ENCODE measurements at places on chromosomes 5 and 9. TPM values are rescaled to one million over a fixed set of nuclear protein-coding genes. Genes with fewer than 3 reads are reported as not detected.
A peak's percentile ranks its signal among the peaks of the same experiment; 100 is the strongest.

The UIMC1 gene
- total RNA-seq = 24.1 TPM

DNA sequence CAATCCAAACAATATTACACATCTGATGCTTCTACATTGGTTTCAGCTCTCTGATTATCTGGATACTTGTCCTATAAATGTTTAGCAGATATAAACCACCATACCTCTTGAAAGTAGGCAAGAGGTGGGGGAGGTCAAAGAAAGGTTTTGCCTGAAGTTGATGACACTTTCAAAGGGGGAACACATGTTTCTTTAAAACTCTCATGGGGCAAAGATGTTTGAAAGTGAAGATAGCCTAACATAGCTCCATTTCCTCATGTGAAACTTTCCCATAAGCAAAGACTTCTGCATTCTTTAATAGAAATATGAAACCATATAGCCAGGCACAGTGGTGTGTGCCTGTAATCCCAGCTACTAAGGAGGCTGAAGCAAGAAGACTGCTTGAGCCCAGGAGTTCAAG, 62.1 kb downstream of the CETN3 start:
- H3K4me1 ChIP-seq = no peaks in the 10 kb centered on the region
- H3K4me3 ChIP-seq = no peak overlapping the region
- H3K27me3 ChIP-seq = no peaks in the 10 kb centered on the region
- DNase-seq = no peak

DNA sequence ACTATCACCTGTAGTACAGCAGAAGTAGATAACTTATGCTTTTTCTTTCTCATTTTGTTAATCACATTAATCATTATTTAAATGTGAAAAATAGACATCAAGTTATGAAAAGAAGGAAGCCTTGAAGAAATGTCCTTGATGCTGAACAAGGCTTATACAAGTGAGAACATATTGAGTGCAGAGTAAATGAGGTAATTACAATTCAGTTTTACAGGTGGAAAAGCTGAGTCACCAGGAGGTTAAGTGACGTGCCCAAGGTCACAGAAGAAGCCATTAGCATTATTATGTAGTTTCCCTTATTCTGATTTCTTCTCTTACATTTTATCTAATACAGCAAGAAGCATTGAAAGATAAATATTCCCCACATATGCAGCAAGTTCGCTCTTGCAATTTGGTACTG, 998.5 kb upstream of the CDH6 start:
- no peaks in the 10 kb centered on the region for H3K27me3 ChIP-seq
- H3K27ac ChIP-seq = no peak overlapping the region
- H3K4me3 ChIP-seq = no peak overlapping the region

The TMEM174 gene
- not detected for total RNA-seq

DNA sequence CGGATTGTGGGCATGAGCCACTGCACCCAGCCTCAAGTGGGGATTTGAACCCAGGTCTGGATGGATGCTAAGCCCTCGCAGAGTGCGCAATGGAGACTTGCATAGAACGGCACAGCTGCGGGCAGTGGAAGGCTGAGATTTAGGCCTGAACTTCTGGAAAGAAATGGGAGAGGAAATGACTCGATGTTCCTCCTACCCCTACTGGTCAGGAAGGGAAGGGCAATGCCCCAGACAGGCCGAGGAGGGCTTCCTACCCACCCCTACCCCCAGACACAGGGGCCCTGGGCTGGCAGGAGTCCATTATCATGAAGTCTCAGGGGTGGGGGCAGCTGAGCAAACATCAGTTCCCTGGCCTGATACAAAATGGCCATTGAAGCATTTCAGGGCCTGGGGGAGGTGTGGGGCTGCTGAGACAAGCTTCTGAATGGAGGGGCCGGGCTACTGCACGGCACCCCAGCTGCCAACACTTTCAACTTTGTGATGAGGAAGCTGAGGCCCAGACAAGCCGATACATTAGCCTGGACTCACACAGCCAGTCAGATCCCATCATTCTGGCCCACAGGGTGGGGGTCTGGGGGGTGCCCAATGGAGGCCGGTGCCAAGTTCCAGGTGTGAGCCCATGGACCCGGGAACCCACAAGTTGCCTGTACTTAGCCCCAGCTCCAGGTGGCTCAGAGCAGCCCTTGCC, 13.5 kb upstream of the WDR38 start:
- peak; percentile 23 for DNase-seq
- H3K4me3 ChIP-seq = no peak overlapping the region
- H3K36me3 ChIP-seq = no peaks in the 10 kb centered on the region
- peaks cover 8% of the 10 kb centered on the region for H3K4me1 ChIP-seq

DNA sequence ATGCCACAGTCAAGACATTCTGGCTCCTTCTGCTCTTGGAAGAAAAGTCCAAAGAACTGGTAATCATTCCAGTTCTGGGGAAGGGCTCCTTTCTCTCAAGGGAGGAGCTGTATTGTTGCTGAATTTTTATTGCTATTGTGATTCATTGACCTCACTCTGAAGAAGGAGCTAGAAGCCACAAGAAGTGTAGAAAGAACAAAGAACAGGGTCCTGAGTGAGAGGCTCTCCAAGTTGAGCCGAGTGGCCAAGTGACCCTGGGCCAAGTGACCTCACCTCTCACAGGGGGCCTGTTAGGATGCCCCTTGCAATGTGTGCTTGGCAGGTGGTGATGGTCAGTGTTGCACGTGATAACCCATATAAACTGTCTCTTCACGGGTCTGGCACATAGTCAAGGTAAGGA, 173.3 kb downstream of the FGF18 start:
- H3K4me3 ChIP-seq = no peak overlapping the region
- no peaks in the 10 kb centered on the region for H3K27me3 ChIP-seq
- DNase-seq = no peak

Measured in hepatocyte (in vitro differentiated cells).